ENCODE measurements at places on chromosomes 5 and 9. TPM values are rescaled to one million over a fixed set of nuclear protein-coding genes. Genes with fewer than 3 reads are reported as not detected.

DNA sequence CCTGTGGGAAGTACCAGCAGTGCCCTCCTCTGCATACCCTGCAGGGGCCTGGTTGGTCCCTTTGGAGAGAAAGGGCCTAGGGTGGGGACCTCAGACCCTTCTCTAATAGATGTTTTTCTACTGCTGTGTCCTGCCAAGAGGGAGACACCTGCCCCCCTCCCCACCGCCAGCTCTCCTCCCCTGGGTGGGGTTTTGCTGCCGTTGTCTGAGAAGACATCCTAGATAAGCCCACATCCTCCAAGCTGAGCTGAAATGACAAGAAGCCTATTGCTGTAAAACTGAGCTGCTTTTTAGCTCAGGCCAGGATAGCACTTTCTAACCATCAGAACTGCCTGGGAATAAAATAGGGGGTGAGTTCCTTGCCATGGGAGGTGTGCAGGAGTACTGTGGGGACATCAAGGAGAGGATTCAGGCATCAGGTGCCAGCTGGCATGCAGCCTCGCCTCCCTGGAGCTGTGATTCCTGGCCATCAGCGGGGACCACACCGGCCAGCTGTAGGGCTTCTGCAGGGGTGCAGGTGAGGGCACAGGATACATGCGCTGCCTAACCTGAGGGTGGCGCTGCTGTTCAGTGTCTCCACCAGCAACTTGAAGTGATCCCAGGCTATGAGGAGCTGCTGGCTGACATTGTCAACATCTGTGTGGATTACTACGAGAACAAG, 37.9 kb downstream of the CYFIP2 start:
- no peak for DNase-seq

DNA sequence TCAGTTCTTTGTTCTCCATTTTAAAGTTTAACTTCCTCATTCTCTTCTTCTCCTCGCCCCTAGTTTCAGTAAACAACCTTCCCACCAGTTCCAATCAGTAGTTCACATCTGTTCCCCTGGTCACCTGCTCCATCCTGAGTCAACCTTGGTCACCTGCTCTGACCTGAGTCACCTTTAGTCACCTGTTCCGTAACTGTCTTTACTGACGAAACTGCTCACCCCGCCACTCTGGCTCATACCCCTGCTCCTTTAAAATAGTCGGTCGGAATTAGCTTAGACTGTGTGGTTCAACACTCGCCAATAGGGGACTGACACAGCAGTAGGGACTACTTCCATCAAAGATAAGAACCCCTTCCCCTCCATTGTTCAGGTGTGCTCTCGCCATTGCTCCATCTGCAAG, 76.3 kb upstream of the GPBP1 start:
- DNase-seq: no peak

DNA sequence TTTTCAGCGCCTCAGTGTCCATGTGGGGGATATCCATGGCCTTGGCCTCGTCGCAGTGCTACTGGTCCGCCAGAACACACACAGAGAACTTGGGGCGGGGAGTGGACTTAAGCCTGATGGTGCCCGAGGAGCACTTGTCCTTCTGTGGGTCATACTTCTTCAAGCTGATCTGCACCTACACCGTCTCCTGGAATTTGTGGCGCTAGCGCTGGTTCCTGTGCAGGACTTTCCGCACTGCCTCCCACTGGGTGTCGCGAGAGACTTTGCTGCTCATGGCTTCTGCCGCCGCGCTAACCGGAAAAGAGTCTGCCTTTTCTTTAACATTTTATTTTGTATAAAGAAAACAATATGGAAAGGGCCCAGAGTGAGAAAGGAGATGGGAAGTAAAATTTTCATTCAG, 266.9 kb downstream of the COX7C start:
- DNase-seq: no peak

- peak; percentile 22 for DNase-seq
Observed at GRCh38 chr5:17196697-17197096, 20.7 kb upstream of the BASP1 start.

DNA sequence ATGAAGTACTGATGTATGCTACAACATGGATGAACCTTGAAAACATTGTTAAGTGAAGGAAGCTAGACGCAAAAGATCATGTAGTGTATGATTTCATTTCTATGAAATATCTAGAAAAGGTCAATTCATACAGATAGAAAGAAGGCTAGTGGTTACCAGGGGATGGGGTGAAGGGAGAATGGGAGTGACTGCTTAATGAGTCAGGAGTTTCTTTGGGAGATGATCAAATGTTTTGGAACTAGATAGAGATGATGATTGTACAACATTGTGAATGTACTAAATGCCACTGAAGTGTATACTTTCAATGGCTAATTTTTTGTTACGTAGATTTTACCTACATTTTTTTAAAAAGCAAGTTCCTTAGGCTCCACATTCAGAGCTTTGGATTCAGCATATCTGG, 14.9 kb upstream of the DELE1 start:
- no peak for DNase-seq

- DNase-seq: no peak
Observed at GRCh38 chr9:116151966-116152381, 1.6 kb upstream of the PAPPA start.

DNA sequence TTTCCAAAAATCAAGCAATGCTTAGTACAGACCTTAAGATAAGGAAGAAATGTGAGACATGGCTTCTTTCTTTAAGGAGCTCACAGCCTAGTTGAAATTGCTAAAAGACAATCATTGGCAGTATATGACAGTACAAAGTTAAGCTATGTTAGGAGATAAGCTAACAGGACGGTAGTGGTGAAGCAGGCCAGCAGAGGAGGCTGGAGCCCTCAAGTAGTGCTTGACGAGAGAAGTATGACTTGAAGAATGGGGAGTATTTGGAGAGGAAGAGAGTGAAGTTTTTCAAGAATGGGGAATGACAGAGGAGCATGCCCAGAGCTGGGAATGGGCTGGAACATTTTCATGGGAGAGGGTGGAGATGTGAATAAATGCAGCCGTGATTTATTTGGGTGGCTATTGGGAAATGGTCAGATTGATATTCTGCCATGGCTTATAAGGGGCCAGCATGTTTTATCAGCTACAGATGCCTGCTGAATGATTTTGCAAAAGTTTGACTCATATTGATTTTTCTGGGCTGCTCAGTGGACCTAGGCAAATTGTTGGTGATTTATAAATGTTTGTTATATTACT, 43.7 kb downstream of the LURAP1L start:
- DNase-seq: no peak

IFNA4 gene
- not detected for total RNA-seq
